MCF 10A (cell line): ENCODE measurements at places on chromosomes 12 and 14. TPM values are rescaled to one million over a fixed set of nuclear protein-coding genes. Genes with fewer than 3 reads are reported as not detected.
A peak's percentile ranks its signal among the peaks of the same experiment; 100 is the strongest.

The KRT79 gene
- total RNA-seq = not detected in 2 replicates

The MDGA2 gene
- not detected in 2 replicates for total RNA-seq

The DNAI7 gene
- total RNA-seq = 0.14 TPM in 1 of 2 replicates, not detected in the other

The SLC16A7 gene
- 28.4 and 32.6 TPM in 2 replicates for total RNA-seq

The FSCB gene
- total RNA-seq = not detected in 2 replicates

The IAPP gene
- not detected in 2 replicates for total RNA-seq

DNA sequence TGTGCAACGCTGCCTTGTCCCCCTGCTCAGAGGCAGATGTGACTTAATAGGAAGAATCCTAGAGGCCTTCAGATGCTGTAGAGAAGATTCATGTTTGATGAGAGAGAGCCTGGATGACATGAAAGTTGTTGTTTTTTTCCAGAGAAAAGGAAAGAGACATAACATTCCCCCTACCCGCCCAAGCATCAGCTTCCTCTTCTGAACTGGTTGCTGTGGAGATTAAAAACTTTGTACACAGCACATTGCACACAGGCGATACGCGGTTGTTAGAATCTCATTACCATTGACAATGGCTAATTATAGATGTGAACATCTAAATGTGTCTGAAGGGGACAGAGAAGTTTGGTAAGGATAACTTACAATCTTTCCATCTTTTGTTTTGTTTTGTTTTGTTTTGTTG, 13.6 kb upstream of the ETFBKMT start:
- no peaks in the 10 kb centered on the region for H3K27me3 ChIP-seq
- H3K4me1 ChIP-seq = peaks cover 10% of the 10 kb centered on the region
- H3K4me3 ChIP-seq = no peak overlapping the region
- H3K36me3 ChIP-seq = no peaks in the 10 kb centered on the region
- H3K27ac ChIP-seq = no peak overlapping the region
- DNase-seq = no peak

DNA sequence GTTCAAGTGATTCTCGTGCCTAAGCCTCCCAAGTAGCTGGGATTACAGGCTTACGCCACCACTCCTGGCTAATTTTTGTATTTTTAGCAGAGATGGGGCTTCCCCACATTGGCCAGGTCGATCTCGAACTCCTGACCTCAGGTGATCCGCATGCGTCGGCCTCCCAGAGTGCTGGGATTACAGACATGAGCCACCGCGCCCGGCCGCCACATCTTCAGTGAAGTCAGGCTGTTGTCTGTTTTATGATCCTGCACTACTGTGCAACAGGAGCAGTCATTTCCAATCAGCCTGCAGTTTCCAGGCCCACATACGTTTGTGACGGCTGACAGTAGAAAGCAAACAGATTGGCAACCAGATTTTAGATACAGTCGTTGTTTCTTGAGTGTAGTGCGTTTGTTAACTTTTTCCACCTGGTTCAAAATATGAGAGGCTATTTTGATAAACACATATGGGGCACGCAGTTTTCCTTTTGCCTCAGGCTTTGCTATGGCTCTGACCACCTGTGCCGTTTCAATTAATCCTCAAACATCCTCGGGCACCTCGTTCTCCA, 74.8 kb downstream of the LGMN start:
- peaks cover 10% of the 10 kb centered on the region for H3K4me1 ChIP-seq
- DNase-seq = no peak
- H3K27me3 ChIP-seq = no peaks in the 10 kb centered on the region
- H3K36me3 ChIP-seq = peaks cover 8% of the 10 kb centered on the region
- H3K27ac ChIP-seq = no peak overlapping the region

- no peaks in the 10 kb centered on the region for H3K36me3 ChIP-seq
- H3K27ac ChIP-seq = no peak overlapping the region
- no peak for DNase-seq
- no peaks in the 10 kb centered on the region for H3K4me1 ChIP-seq
- H3K4me3 ChIP-seq = no peak overlapping the region
Observed at GRCh38 chr12:80756875-80757274, 40.2 kb downstream of the MYF5 start.

- H3K36me3 ChIP-seq = no peaks in the 10 kb centered on the region
- H3K4me1 ChIP-seq = no peaks in the 10 kb centered on the region
- no peak overlapping the region for H3K27ac ChIP-seq
- no peak overlapping the region for H3K4me3 ChIP-seq
- H3K27me3 ChIP-seq = no peaks in the 10 kb centered on the region
Observed at GRCh38 chr14:65604936-65605335, 192.4 kb downstream of the FUT8 start.

GRCh38 chr12:9933958-9934357, 1.8 kb upstream of the CLEC2A start:
- H3K27ac ChIP-seq = no peak overlapping the region
- no peaks in the 10 kb centered on the region for H3K4me1 ChIP-seq
- H3K4me3 ChIP-seq = no peak overlapping the region

DNA sequence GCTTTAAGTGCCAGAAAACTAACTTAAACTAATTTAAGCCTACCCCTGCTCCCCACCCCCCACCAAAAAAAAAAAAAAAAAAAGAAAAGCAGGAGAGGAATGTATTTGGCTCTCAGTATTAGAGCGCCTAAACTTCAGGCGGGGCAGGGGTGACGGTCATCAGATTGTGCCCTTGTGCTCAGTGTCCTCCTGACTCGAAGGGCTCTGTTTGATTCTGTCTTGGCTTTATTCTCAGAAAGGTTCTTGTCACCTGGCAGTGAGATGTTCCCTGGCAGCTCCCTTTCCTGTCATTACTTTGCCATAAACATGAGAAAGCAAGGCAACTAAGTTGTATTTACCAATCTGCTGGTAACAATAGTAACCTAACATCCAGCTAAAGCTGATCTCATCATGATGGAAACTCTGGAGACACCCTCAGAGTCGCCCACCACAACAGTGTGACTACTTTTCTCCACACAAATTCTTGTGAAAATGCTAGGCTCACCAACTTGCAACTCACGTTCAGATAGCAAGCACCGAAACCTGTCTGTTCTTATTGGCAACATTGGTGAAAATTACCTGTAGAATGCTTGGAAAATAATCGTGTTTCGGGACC, 39.0 kb upstream of the WNK1 start:
- H3K27ac ChIP-seq = peak overlapping the region; percentile 35
- H3K27me3 ChIP-seq = no peaks in the 10 kb centered on the region
- DNase-seq = no peak
- H3K36me3 ChIP-seq = no peaks in the 10 kb centered on the region
- peaks cover 11% of the 10 kb centered on the region for H3K4me1 ChIP-seq

DNA sequence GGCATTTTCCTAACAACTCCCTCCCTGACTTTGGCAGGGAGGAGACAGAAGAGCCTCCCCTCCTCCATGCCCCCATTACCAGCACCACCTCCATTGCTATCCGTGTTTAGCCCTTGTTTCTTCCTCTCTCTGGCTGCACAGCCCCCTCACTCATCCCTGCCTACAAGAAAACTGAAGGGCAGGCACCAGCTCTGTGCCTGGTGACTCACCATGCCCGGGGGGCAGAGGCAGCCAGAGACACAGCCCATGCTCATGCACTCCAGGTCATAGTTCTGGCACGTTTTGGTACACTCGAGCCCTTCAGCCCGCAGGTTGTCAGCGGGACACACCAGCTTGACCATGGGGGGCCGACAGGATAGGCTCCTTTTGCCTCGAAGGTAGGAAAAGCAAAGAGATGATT, 80.4 kb downstream of the VWF start:
- H3K27ac ChIP-seq = no peak overlapping the region
- no peaks in the 10 kb centered on the region for H3K27me3 ChIP-seq
- H3K4me3 ChIP-seq = no peak overlapping the region
- DNase-seq = peak; percentile 79
- H3K36me3 ChIP-seq = no peaks in the 10 kb centered on the region
- peaks cover 21% of the 10 kb centered on the region for H3K4me1 ChIP-seq

- no peak for DNase-seq
- no peaks in the 10 kb centered on the region for H3K27me3 ChIP-seq
- H3K36me3 ChIP-seq = peaks cover 54% of the 10 kb centered on the region
- no peak overlapping the region for H3K27ac ChIP-seq
- H3K4me3 ChIP-seq = no peak overlapping the region
- H3K4me1 ChIP-seq = peaks cover 8% of the 10 kb centered on the region
Observed at GRCh38 chr14:81516986-81517797, 16.5 kb downstream of the SEL1L start.

- H3K4me1 ChIP-seq = no peaks in the 10 kb centered on the region
- H3K36me3 ChIP-seq = no peaks in the 10 kb centered on the region
- H3K4me3 ChIP-seq = no peak overlapping the region
- no peak overlapping the region for H3K27ac ChIP-seq
Observed at GRCh38 chr12:113049976-113050742, 6.4 kb upstream of the DTX1 start.

- H3K4me3 ChIP-seq = no peak overlapping the region
- no peaks in the 10 kb centered on the region for H3K4me1 ChIP-seq
- no peaks in the 10 kb centered on the region for H3K36me3 ChIP-seq
- no peak for DNase-seq
- H3K27ac ChIP-seq = no peak overlapping the region
- no peaks in the 10 kb centered on the region for H3K27me3 ChIP-seq
Observed at GRCh38 chr12:2364631-2365051, 311.9 kb downstream of the CACNA1C start.

DNA sequence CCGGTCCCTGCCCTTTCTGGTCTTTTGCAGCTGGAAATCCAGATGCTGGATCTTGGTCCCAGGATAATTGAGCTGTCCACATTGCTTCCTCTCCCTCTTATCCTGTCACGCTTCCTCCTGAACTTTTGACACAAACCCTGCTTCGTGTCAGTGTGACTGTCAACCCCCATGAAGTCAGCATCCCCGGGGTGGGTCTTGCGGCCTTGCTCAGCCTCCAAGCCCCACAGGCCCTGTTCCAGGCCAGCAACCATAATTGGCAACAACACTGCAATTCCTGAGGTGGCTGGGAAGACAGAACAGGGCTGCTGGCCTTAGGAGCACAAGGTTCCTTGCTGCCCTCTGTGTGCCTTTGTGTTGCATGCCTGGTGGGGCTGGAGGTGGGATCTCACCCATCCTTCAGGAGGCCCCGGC, 74.9 kb downstream of the NTF3 start:
- H3K4me3 ChIP-seq = no peak overlapping the region
- H3K27ac ChIP-seq = no peak overlapping the region
- H3K4me1 ChIP-seq = no peaks in the 10 kb centered on the region
- no peaks in the 10 kb centered on the region for H3K27me3 ChIP-seq

DNA sequence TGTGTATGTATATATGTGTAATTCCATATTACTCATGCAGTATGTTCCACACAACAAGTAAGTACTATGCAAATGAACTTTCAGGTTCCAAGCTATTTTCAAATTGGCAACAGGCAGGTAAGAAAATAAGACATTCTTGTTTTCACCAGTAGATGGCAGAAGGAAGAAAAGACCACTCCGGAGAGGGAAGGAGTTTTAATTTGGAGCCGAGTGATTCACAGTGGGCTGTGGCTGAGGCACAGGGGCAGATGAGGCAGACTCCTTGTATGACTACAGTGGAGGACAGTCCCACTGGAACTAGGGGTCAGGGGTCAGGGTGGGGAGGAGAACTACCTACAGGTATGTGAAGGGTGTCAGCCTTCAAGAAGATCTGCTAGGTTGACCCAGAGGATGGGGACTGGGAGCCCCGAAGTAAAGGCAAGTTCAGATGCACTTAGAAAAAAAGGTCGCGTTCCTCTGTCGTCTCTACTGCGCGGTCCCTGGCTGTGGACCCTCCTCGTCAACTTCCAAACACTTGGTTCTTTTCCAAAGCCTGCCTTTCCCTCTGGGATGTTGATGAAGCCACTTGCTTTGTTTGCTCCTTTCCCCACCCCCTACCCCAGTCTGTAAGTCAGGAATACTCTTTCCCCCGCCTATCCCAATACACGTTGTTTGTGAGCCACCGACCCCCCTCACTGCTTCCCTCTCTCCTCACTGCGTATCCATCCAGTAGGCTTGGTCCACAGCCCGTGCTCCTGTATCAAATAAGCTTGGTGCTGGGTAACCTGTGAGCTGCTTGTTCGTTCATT, 24.1 kb downstream of the DDX47 start:
- peak; percentile 83 for DNase-seq
- H3K36me3 ChIP-seq = peaks cover 34% of the 10 kb centered on the region
- no peaks in the 10 kb centered on the region for H3K27me3 ChIP-seq
- H3K4me1 ChIP-seq = peaks cover 56% of the 10 kb centered on the region
- no peak overlapping the region for H3K4me3 ChIP-seq
- peak overlapping the region; percentile 30 for H3K27ac ChIP-seq

- H3K36me3 ChIP-seq = peaks cover 10% of the 10 kb centered on the region
- peak overlapping the region; percentile 90 for H3K27ac ChIP-seq
- no peak overlapping the region for H3K4me3 ChIP-seq
- peaks cover 48% of the 10 kb centered on the region for H3K4me1 ChIP-seq
- peak; percentile 96 for DNase-seq
Observed at GRCh38 chr14:61466249-61466904, 145.0 kb downstream of the PRKCH start.

- no peaks in the 10 kb centered on the region for H3K27me3 ChIP-seq
- no peak overlapping the region for H3K4me3 ChIP-seq
- no peak overlapping the region for H3K27ac ChIP-seq
- peaks cover 28% of the 10 kb centered on the region for H3K36me3 ChIP-seq
Observed at GRCh38 chr12:57367121-57367520, 63.7 kb downstream of the R3HDM2 start.

DNA sequence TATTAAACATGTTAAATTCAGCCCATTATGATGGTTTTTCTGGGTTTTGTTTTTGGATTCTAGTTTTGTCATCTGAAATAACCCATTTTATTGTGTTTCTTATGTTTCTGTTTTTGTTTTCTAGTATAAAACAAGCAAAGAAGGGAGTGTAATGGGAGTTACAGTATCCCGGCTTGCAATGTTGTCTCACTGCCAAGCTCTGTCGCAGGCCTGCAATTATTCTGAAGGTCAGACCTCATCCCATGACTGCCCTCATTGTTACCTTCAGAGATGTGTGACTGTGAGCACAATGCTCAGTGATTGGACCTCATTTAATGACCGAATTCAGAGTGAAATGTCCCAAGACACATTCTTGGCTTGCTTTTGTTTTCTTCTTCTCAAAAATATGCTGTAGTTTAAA, 73.0 kb upstream of the ATF1 start:
- H3K4me1 ChIP-seq = no peaks in the 10 kb centered on the region
- no peak overlapping the region for H3K4me3 ChIP-seq
- no peak for DNase-seq
- H3K27me3 ChIP-seq = no peaks in the 10 kb centered on the region
- no peak overlapping the region for H3K27ac ChIP-seq

DNA sequence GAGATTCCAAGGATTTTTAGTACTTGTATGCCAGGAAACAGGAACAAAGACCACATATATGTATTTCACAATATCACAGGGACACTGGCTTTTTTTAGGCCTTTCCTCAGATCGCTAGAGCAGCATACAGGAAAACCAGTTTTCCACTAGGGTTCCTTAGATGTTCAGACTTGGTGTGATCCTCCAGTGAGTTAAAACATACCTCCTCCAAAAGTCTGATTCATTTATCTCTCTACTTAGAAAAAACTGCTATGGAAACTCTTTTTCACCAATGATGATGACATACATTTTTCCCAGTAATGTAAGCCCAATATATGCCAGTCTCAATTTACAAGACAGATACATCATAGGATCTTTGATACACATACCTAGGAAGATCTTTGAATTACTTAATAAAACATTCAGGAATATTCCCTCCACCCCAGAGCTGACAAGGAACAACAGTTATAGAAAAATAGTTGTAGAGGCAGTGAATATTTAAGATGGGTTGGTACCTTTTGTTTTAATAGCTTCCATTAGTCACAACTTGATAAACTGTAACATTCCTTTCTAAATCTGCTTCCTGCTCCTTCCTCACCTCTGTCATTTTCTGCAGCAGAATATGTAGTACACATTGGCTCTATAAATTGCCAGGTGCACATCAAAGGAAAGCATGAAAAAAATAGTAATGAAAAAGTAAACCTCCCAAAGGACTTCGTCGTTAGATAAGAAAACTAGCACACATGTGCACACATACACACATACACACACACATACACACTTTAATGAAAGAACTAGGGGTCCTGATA, 27.5 kb downstream of the BCAT1 start:
- no peaks in the 10 kb centered on the region for H3K36me3 ChIP-seq
- H3K4me1 ChIP-seq = peaks cover 15% of the 10 kb centered on the region
- H3K4me3 ChIP-seq = no peak overlapping the region
- no peaks in the 10 kb centered on the region for H3K27me3 ChIP-seq
- no peak overlapping the region for H3K27ac ChIP-seq
